ENCODE measurements at places on chromosomes 1 and 21.
A peak's percentile ranks its signal among the peaks of the same experiment; 100 is the strongest.

DNA sequence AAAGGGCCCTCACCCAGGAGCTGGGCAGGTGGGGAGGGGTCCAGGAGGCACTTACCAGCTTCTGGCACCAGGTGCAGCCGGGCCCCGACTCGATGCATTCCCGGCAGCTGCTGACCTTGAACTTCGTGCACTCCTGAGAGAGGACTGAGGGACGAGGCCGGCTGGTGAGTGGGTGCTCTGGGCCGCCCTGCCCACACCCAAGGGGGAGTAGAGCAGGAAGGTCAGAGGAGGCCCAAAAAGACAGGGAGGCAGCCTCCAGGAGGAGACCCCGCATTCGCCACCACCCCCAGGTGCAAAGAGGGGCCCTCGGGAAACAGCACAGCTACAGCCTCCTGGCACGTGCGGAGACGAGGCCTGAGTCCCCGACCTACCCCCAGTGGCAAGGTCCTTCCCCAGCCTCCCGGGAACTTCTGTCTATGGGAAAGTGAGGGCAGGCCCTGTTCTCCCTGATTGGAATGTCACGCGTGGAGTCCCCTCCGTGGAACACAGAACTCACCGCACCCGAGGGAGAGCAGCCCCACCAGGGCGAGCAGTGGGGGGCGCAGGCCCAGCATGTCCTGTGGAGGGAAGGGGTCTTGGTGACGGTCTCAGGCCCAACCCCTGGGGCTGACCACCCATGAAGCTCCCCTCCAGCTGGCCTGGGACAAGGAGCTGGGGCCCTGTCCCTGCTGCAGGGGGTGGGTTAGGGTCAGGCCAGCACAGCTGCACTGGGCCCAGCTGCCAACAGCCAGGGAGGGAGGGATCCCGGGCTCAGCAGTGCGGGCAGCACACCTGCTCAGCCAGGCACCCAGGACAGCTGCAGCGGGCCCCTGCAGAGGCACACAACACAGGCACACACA lies 10.3 kb downstream of the ITGB2 start:
- no peak for DNase-seq

GRCh38 chr1:242056988-242057744 lies 58.3 kb upstream of the MAP1LC3C start:
- DNase-seq: no peak

DNA sequence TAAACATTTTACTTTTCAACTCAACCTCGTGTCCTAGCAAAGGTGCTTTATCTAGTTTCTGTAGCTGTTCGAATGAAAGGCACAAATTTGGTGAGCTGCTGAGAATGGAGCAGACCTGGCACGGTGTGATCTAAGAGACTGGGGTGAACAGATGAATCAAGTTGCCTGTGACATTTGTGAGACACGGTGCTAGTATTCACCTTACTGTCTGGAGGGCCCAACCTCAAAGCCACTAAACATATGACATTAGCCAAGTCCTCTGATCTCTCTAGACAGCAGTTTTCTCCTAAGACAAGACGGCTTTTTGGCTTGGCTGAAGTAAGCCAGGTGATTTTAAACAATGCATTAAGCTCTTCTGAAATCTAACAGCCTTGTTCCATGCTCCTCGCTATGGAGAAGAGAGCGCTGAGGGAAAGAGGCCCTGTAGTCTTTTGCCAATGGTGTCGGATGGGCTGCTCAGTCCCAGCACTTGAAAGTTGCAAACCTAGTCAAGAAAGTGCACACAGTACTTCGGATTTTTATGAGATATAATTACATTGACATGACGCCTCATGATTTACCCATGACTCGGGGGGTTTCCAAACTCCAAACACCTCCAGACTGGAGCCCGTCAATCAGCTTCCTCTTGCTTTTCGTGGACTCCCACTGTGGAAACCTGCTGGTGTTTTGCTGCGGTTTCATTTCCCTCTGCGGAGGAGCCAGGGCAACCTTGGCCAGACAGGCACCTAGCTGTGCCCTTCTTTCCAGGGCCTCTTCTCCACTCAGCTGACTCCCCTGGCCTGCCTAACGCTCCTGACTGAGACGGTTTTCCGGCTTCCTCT lies 794 bp upstream of the TOR3A start:
- DNase-seq: peak; percentile 16

DNA sequence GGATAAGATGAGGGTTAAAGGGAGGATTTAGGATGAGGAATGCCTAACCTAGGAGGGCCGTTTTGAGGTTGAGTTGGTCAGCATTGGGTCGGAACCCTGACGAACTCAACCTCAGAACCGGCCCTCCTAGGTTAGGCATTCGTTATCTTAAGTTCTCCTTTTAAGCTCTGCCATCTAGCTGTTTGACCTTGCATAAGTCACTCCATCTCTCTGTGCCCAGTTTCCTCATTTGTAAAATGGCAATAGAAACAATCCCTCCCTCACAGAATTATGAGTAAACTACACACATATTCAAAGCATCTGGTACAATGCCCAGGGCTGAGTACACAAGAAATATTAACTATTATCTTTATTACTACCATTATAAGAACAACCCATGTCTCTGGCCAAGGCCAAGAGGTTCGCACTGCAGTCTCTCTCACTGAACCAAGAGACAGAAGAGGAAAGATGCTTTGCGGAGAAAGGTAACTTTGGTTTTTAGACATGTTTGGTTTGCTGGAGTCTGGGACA lies 4.8 kb downstream of the ABCB10 start:
- DNase-seq: no peak

GRCh38 chr1:41545996-41546832 lies 61.7 kb upstream of the EDN2 start:
- DNase-seq: no peak

DNA sequence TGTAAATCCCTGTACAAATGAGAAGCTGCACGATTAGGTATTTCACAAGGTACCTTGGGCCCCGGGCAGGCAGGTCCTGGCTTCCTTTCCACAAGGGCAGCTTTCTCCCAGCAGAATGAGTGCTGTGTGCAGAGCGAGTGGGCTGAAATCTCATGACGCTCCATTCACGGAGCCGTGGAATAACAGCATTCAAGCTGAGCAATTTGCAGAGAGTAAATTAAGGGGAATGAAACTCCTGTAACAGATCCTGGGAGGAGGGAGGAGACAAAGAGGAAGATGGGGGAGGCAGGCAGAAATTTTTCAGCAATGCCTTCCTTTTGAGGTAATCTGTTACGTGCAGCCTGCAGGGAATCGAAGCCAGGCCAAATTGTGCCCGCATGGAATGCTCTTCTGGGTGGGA lies 239.9 kb downstream of the TNR start:
- DNase-seq: no peak

DNA sequence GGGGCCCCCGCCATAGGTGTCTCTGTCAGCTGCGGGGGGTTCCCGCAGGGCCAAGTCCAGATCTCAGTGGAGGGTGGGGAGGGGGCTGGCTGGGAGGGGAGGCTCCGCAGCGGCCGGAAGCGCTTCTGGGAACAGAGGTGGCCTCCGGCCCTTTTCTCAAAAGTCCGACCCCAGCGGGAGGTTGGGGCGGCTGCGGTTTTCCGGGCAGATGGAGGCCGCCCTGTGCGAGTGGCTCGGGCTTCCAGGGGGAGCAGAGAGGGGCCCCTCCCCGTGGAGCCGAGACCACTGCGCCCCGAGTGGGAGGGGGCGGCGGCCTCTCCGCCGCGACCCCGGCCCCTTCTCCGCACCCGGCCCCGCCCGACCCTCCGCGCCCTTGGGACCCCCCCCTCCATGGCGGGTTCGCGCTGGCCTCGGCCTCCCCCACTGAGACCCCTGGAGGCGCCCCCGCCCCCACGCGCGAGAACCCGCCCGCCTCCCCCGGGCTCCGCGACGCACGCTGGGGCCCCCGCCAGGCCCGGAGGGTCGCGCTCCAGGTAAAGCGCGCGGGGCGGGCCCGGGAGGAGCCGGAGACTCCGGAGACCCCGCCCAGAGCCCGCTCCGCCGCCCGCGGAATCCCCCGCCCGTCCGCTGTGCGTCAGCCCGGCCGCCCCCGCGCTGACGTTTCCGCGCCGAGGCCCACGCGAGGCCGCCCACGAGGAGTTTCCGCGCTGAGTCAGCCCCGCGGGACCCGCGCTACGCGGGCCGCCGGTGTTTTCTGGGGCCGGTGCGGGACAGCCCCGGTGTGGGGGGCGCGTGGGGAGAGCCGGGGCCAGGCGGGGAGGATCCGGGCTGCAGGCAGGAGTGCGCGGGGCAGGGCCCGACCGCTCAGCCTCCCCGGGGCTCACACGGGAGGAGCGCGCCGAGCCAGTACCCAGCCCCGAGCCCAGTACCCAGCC lies 5.2 kb downstream of the TNFRSF18 start:
- DNase-seq: peak; percentile 70

DNA sequence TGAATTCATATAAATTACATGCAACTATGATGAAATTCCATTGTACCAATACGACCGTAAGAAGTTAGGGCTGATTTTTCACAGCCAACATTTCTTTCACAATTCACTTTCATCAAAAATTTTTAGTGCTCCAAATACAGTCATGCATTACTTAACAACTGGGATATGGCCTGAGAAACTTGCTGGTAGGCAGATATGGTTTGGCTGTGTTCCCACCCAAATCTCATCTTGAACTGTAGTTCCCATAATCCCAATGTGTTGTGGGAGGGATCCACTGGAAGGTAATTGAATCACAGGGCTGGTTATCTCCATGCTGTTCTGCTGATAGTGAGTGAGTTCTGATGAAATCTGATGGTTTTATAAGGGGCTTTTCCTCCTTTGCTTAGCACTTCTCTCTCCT lies 244.4 kb downstream of the AKT3 start:
- no peak for DNase-seq

GRCh38 chr1:73755649-73756048 lies 442.3 kb downstream of the LRRIQ3 start:
- DNase-seq: no peak

DNA sequence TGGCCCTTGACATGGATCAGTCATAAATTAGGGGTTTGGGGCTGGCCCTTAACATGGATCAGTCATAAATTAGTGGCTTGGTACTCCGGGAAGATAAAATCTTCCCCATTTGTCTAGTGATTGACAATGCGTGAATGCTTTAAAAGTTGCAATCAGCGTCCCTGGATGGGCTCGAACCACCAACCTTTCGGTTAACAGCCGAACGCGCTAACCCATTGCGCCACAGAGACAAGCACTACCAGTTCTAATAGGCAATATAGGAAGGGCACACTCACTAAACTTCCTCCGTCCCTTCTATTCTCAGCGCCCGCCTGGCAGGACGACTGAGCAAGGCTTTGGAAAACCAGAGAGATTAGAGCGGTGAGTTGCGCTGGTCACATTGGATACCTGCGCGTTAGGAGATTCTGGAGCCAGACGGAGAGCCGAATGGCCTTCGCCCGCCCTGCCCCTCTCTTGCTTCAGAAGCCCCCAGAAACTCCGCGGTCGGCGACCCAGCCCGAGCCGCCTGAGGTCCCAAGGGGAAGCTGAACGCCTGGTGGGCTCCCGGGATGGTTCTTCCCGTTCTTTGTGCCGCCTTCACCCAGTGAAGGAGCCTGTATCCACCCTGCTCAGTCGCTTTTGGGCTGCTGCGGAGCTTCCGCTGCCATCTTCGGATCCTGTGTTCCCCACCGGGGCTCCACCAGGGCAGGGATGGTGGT lies 235.9 kb downstream of the FAM72C start:
- DNase-seq: peak; percentile 33

GRCh38 chr1:84583648-84584047 lies 9.4 kb upstream of the CTBS start:
- no peak for DNase-seq

GRCh38 chr1:209250861-209251636 lies 332.5 kb upstream of the CAMK1G start:
- DNase-seq: no peak

GRCh38 chr21:14686466-14687267 lies 140.6 kb upstream of the SAMSN1 start:
- DNase-seq: peak; percentile 4

GRCh38 chr1:230728710-230729392 lies 14.9 kb upstream of the AGT start:
- no peak for DNase-seq

GRCh38 chr1:9726905-9727595 lies 75.5 kb downstream of the PIK3CD start:
- no peak for DNase-seq

GRCh38 chr1:9406111-9406510 lies 113.4 kb downstream of the SPSB1 start:
- no peak for DNase-seq

DNA sequence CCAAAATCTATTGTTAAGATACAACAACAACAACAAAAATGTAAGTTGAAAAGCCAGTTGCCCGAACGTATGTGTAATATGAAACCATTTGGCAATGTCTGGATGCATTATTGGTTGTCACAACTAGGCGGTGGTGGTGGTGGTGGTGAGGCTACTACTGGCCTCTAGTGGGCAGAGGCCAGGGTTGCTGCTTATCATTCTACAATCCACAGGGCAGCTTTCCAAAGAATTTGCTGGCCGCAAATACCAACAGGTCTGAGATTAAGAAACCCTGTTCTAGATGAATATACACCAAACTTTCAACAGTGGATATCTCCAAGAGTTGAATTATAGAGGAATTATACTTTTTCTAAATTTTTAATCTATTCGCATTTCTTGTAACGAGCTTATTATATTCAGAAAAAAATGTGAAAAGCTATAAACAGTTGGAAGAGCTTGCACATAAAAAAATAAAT lies 26.8 kb upstream of the ZNF697 start:
- peak; percentile 48 for DNase-seq

DNA sequence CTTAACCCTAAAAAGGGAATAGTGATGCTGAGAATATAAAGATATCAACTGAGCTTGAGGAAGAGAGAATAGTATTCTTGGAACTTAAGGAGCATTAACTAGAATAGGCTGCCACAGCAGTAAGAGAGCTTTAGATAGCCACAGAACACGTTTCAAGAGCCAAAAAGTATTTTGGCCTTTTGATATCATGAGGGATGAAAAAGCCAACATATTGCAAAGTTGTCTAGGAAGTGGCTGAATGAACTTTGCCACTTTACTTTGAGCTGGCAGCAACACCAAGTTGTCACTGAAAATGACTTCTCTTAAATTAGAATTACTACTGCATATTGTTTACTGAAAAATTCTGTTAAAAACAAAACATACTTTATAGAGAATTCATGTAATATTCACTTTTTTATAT lies 1476.2 kb downstream of the MRPL39 start:
- no peak for DNase-seq

GRCh38 chr1:119220991-119221390 lies 80.5 kb upstream of the WARS2 start:
- DNase-seq: no peak

DNA sequence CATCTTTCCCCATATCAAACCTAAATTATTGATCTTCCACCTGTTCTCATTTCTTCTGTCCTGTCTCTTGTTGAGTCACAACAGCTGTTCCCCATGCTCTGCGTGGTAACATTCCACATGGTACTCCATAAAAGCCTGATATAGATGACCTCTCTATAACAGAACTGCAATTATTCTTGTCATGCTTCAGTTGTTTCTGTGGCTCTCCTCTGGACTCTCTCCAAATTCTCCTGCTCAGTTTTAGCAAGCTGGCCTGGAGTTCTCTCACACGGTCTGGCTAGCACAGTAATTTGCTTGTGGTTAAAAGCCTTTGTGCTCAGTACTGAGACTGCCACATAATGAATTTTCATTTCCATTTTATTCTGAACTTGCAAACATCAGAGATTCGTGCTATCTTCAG lies 10.6 kb upstream of the LRRC39 start:
- no peak for DNase-seq

GRCh38 chr1:16275591-16275990 lies 38.6 kb upstream of the CPLANE2 start:
- DNase-seq: no peak

Data from activated CD4-positive, alpha-beta T cell treated with anti-CD3 and anti-CD28 coated beads, Interleukin-2, Interleukin-6, amounts not matched to agents 100 ng/mL and 50 ng/mL, durations not matched to agents 16 hours and 8 hours (primary cell).